ENCODE measurements at places on chromosomes 2 and 18.

- DNase-seq: no peak
These were observed 224.9 kb downstream of the ASXL3 start for GRCh38 chr18:33802955-33803354.

DNA sequence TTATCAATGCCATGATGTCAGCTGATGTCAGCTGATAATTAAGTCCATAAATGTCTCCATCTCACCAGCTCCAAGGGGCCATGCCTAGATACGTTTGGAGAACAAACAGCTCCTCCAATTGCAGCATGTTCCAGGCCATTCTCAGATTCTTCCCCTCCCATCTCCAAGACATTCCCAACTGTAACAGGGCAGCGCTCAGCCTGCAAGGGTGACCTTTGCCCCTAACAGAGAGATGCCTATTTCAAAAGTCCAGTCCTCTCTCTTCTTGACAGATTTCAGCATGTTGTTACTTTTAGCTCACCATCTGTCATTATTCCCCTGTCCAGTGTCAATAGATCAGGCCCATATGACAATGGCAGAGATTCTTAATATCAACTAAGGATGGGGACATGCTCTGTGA lies 9.9 kb downstream of the PSD4 start:
- no peak for DNase-seq

GRCh38 chr18:79915161-79916127 lies 36.0 kb downstream of the SLC66A2 start:
- DNase-seq: no peak

DNA sequence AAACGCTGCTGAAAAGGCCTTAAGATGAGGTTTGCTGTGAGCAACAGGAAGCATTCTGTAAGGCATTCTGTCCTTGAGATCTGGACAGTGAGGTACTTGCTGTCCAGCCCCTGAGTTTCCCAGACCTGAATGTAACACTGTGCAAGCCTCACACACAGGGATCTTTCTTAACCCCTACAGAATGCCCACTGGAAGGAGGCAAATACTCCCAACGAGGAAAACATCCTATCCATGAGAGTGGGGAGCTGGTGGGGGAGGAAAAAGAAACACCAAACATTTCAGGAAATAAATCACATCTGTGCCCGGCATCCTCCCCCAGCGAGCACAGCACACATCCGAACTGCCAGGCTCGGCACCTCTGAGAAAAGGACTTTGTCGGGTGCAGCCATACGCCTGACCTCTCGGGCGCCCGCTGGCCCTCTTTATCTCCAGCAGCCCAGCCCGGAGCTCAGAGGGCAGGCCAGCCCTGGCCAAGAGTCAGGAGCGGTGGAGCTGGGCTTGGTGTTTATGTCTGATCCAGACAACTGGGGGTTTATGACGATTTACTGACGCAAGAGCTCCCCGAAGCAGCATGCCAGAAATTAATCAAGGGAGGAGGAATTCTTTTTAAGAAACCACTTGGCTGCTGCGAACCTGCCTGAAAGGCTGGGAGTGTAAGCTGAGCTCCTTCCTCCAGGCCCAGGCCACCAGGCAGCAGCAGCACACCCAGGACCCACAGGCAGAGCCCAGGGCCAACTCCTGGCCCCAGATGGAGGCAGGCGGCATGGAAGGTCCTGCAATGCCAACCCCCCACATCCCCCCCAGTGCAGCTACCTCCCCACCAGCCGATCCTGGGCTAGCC lies 72.2 kb downstream of the HDAC4 start:
- DNase-seq: peak; percentile 86

DNA sequence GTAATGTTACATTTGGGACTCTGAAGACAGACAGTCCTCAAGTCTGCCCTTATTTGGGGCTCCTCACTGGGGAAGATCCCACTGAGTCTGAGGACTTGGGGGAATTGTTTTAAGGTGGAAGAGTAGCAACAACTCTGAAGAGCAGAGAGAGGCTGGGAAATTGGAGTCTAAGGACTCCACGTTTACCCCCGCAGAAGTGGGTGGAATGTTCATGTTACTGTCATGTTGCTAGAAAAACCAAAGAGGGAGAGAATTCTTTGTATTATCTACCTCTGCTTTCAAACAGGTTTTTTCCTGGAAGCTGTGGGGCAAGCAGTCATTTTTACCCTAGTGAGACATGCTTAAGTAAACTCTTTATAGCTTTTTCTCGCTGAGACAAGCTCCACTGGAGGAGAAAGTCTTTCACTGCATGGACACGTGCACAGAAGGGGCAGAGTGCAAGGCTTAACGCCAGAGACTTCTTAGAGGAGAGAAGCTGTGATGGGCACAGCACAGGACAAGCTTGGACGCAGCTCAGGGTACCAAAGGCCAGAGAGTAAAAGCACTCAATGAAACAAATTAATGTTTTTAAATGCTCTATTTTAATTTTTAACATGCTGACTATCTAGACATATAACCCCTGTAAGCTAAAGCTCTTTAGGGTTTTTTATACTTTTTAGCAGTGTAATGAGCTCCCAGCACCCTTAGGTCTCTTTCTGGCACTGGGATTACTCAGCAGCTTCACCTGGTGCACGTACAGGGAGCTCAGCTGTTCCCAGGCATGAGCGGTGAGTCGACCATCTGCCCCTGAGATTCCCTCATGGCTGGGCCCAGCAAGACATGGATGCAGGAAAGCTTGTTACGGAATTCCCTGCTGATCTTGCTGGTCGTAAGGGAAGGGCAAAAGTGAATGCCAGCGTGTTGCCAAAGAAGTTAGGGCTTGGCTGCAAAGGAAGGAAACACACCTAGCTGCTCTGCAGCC lies 54.5 kb upstream of the BIN1 start:
- DNase-seq: no peak

DNA sequence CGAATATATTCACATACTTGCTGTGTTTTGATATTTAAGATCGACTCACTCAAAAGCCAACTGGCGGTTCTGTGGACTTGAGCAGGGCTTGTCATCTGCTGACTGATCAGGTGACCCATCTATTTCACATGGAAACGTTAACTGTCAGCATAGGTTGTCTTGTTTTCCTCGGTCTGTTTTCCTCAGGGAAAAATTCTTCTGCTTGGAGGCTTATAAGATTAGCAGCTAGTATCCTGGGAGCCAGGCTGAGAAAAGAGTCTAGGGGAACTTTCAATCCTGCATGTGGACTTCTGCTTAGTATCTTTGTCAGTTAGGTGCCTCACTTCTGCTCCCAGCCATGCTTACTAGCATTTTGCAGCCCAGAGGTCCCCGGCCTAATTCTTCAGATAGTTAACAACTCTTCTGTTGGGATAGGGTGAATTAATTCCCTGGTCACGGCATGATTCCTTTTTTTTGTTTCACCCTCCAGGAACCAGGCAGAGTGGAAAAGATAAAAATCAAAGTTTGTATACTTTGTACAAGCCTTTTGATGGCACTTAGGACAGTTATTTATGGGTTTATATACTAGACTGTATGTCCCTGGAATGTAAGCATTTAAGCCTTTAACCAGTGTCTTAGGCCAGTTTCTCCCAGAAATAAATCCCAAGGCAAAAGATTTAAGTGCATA lies 226.0 kb downstream of the GULP1 start:
- peak; percentile 55 for DNase-seq

GRCh38 chr18:9348079-9348671 lies 13.6 kb downstream of the TWSG1 start:
- peak; percentile 67 for DNase-seq

GRCh38 chr2:187679454-187679853 lies 125.2 kb upstream of the TFPI start:
- peak; percentile 67 for DNase-seq

- no peak for DNase-seq
These were observed 283.4 kb upstream of the PARD3B start for GRCh38 chr2:204261846-204262245.

DNA sequence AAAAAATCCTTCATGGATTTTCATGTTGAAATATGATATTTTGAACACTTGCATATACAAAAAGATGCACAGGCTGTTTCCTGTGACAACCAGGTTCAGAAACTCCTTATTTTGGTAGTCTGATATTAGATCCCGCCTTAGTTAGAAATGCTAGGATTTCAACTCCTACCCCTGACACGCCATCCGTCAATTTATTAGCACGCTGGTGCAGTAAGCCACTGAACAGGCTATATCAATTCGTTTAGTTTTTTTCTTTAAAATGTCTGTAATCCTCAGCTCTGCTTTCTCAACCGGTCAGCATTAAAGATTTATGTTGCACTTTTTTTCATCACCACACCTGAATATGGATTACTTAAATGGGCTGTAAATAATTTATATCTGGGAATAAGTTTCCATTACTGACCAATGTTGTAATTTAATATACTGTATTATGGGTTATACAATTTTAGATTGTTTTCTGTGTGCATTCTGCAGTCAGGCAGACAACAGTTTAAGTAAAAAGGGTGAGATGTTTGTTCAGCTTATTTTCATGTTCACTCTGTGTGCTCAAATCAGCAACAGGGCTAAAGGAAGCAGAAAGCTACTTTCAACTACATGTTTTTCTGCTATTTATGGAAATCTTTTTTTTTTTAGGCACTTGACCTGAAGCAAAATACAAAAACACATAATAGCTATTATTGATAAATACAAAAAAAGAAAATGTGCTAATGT lies 227.7 kb downstream of the ARHGAP15 start:
- DNase-seq: no peak

GRCh38 chr2:99780276-99780675 lies 290.5 kb upstream of the REV1 start:
- DNase-seq: no peak

GRCh38 chr2:237624565-237624964 lies 2.8 kb upstream of the LRRFIP1 start:
- no peak for DNase-seq

DNA sequence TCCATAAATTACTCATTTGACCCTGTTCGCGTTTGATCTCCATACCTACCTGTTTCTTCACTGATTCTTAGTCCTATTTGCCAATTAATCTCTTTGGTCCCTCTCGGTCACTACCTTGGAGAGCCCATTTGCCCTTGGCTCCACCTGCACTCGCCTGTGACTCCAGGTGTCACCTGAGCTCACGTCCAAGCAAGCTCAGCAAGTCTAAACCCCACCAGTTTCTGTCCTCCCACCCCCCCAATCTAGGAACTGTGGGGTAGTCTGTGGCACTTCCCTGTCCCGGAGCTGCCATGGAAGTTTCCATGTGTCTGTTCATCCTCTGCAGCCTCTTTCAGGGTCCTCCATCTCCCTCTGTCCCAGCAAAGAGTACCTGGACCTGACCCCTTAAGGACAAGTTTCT lies 68.1 kb upstream of the BCL2L11 start:
- DNase-seq: no peak

- DNase-seq: no peak
These were observed 24.8 kb downstream of the GNLY start for GRCh38 chr2:85718885-85719492.
